ENCODE measurements at places on chromosomes 13 and 19.

- DNase-seq = no peak
Observed at GRCh38 chr13:99845161-99845874, 126.2 kb downstream of the ZIC5 start.

- DNase-seq = no peak
Observed at GRCh38 chr13:81596224-81596753, 1255.4 kb upstream of the SPRY2 start.

- no peak for DNase-seq
Observed at GRCh38 chr19:57334191-57334590, 13.9 kb downstream of the ZNF543 start.

DNA sequence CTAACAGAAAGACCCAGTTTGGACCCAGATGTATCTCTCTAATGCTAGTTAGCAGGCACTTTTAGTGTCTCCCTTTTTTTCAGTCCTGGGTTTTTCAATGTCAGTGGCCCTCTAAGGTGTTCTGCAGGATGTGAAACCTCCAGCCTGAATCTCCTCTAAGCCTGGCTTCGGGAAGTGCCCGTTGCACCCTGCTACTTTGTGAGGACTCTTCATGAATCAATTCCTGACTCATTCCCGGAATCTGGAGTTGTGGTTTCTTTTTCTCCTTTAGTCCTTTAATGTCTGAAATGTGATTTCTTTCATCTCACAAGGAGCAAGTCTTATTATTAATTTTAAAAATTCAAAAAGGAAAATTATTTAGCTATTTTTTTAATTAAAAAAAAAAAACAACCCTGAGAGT lies 116.0 kb downstream of the ZNF536 start:
- no peak for DNase-seq

DNA sequence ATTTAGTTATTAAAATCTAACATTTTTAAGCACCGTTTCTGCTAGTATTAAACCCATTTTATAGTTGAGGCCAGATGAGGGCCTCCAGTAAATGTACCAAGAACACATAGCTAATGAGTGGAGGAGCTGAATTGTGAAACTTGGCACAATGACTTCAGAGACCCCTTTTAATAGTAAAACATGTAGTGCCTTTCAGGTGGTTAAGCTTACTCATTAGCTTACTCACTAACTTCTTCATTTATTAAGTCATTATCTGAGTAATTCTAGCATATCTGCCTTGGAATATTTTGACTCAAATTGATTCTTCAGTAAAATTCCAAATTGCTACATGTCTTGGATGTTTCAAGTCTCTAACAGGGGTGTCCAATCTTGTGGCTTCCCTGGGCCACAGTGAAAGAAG lies 735.2 kb downstream of the LIG4 start:
- no peak for DNase-seq

GRCh38 chr13:93098972-93099371 lies 127.6 kb upstream of the GPC6 start:
- peak; percentile 36 for DNase-seq
